ENCODE measurements at places on chromosomes 1 and 21.

DNA sequence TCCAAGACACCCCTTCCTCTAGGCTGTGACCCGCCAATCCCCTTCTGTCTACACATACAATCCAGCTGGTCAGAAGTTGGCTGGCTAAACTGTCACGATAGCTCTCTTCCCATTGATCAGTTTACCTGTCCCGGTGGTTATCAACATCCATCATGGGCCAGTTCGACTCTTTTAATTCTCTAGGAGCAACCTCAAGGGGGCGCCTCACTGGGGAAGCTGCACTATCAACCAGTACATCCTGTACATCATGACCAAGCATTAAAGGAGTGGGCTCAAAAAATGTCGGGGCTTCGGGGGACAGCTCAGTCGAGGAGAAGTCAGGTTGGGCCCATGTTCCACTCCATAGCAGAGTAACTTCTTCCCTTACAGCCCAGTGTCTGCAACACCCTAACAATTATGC is 53.2 kb upstream of the B3GALNT2 start:
- no peak for DNase-seq

DNA sequence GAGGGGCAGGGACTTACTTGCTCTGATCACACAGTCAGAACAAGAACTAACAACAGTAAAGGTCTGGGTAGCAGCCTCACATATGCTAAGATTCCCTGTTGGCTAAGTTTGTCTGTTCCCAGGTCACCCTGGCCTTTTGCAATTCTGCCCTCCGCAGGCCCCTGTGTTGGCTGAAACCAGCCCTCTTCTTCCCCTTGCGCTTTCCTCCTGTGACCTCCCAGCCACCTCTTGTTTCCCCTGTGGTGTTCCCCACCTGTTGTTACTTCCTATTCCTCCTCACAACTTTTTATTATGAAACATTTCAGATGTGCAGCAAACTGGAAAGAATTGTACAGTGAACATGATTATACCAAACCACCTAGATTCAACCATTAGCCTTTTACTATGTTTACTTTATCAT is 23.4 kb downstream of the MAPKAPK2 start:
- no peak for DNase-seq

- DNase-seq, result no peak
Observed at GRCh38 chr1:47875036-47875435, 122.1 kb downstream of the TRABD2B start.

DNA sequence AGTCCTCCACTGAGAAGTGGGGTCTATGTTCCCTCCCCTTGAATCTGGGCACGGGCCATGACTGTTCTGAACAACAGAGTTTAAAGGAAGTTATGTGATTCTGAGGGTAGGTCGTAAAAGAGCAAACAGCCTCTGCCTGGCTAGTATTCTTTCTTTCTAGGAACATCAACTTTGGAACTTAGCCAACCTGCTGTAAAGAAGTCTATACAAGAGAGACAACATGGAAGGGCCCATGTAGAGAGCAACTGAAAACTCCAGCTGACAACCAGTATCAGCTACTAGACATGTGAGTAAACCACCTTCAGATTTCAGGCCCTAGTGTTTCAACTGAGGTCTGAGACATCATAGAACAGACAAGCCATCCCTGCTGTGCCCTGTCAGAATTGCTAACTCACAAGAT is 7.5 kb downstream of the SELENOF start:
- peak; percentile 1 for DNase-seq

DNA sequence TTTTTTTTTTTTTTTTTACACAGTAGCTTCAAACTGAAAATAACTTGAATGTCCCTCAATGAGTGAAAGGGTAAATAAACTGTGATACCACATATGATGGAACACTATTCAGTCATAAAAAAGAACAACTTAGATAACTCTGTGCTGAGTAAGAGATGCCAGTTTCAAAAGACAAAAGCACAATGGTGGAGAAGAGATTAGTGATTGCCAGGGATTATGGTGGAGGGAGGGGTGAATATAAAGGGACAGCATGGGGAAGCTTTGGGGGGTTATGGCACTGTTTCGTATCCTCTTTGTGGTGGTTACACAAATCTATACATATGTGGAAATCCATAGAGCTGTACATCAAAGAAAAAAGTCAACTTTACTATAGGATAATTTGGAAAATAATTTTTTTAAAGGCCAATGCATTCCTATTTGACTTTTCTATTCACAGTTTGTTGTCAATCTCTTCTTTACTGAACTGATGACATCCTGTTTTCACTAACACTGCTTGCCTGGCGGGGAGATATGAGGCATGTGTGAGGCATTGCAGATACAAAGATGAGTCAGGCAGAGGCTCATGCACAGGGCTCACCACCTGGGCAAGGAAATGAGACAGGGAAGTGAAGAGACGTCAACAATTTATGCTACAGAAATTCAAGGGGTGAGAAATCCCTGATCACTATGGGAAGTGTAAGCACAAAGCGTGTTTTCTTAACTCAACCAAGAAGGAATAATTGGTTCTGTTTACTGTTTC is 302.7 kb downstream of the DUSP10 start:
- DNase-seq, result no peak

- DNase-seq, result no peak
Observed at GRCh38 chr1:64499966-64500365, 30.0 kb downstream of the CACHD1 start.

DNA sequence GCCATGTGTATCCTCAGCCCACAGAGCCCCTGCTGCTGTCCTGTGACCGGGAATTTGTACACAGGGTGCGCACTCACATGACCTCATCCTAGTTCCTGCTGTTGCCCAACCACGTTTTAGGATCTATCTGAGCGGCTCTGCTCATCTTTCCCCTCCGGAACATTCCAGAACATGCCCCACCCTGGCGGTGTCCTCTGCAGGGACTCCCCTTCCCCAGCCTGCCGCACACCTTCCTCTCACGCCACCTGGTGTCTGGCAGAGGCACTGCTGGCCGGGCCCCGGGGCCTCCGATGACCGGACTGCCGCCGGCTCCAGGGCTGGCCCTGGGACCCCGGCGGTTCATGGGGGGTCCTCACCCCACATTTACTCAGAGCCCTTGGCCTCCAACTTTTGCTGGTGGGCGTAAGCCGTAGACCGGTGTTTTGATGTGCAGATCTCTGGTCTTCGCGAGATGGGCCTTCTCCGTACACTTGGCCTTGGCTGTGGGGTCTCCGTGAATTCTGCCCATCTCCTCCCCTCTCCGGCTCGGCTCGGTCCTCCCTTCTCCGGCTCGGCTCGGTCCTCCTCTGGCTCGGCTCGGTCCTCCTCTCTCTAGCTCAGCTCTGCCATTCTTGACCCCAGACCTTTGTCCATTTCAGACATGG is 29.5 kb downstream of the ARHGEF16 start:
- DNase-seq, result peak; percentile 8

GRCh38 chr1:60998786-60999185 is 83.6 kb upstream of the NFIA start:
- DNase-seq, result no peak

GRCh38 chr1:58939146-58939545 is 155.3 kb upstream of the JUN start:
- DNase-seq, result no peak

GRCh38 chr21:17250778-17251241 is 262.0 kb upstream of the CXADR start:
- DNase-seq, result peak; percentile 16

- DNase-seq, result no peak
Observed at GRCh38 chr1:51515982-51516648, 3.0 kb downstream of the EPS15 start.

DNA sequence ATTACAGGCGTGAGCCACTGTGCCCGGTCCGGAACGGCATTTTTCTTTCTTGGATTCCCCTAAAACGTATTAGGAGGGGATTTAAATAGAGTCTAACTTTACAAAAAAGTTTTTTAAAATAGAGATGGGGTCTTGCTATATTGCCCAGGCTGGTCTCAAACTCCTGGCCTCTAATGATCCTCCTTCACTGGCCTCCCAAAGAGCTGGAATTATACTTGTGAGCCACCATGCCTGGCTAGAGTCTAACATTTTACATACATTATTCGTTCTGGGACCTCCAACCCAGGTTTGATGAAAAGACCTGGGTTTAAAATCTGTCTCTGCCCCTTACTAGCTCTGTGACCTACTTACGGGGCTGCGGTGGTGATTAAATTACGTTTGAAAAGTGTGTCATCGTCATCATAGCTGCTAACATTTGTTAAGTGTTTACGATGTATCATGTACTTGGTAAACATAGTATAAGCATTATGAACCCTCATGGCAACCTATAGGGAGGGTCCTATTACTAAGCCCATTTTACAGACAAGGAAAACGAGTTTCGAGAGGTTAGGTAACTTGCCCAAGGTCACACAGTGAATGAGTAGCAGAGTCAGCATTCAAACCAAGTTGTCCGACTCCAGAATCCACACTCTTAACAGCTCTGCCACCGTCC is 24.5 kb downstream of the PLEKHM2 start:
- DNase-seq, result no peak

- DNase-seq, result peak; percentile 18
Observed at GRCh38 chr1:6414443-6414844, 5.3 kb downstream of the HES2 start.

DNA sequence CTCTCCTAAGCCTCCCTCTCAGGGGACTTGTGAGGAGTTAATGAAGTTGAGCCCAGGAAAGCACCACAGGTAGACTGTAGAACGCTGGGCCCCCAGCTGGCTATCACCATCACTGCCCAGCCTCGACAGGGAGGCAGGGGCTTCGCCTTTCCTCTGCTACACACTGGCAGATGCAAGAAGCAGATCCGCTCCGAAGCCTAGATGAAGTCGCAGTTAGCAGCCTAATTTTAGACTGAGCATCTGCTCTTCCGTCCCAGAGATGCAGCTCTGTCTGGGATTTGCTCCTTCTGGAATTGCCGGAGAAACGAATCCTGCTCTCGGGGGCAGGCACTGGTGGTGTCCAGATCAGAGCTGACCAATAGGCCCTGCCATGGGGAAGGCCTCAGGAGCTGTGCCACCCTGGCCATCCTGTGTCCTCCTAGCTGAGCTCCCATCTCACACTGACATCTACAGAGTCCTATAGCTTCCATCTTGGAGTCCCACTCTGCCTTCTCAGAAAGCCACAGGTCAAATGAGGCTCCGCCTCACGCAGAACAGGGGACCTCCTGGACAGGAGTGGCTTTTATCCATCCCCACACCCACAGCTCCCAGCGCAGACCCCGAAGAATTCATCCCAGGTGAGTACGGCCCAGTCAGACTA is 186.8 kb upstream of the EDN2 start:
- DNase-seq, result no peak

GRCh38 chr1:173545688-173546087 is 57.2 kb downstream of the SLC9C2 start:
- no peak for DNase-seq

- DNase-seq, result no peak
Observed at GRCh38 chr1:6975331-6976043, 190.2 kb downstream of the CAMTA1 start.

GRCh38 chr1:40798366-40799281 is 15.0 kb downstream of the KCNQ4 start:
- no peak for DNase-seq

- no peak for DNase-seq
Observed at GRCh38 chr1:184541537-184542152, 154.8 kb downstream of the C1orf21 start.

DNA sequence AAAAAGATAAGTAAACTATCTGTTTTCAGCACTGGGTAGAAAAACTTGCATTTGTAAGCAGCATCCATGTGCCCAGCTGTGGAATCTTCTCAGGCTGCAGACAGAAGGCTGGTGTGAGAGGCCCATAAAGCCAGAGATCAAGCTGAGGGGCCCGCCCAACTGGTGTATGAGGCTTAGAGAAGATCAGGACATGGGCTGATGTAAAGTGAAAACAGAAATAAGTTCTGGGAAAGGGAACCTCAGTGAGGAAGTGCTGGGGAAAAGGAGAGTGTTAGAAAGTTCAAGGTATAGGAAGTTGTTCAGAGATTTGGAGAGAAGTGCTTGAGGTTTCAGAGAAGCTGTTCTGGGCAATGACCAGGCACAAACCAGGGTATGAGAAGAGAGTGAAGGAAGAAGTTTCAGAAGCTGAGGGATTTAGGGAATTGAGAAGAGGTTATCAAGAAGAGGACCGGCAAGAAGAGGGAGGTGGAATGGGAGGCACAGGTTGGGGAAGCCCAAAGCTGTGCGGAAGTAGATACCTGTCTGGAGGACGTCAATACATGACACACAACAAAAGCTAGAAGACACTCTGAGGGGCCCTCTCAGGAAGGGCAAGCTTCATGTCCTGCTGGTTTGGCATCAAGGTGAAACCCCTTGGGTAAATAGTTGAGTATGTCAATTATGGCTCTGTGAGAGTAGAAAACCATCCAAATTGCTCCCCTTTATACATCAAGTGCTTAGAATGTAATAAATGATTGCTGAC is 2.7 kb upstream of the CD5L start:
- DNase-seq, result no peak

GRCh38 chr1:77927414-77927813 is 39.0 kb downstream of the NEXN start:
- no peak for DNase-seq

DNA sequence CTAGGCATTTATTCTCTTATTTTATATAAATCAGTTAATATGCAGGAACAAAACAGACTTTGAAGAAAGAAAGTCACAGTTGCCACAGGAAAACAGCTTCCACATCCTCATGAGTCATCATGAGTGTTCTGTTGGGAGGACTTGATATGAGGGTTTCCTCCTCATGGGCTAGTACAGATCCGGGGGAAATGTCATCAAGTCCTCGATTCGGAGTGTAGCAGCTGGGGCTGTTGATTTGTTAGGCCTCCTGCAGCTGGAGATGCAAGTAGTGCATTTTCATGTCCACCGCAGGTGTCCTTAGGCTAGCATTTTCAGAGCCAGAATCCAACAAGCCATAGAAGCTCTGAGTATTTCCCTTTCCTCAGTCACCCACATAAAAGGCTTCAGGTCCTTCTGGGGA is 36.7 kb downstream of the ADAM30 start:
- no peak for DNase-seq

DNA sequence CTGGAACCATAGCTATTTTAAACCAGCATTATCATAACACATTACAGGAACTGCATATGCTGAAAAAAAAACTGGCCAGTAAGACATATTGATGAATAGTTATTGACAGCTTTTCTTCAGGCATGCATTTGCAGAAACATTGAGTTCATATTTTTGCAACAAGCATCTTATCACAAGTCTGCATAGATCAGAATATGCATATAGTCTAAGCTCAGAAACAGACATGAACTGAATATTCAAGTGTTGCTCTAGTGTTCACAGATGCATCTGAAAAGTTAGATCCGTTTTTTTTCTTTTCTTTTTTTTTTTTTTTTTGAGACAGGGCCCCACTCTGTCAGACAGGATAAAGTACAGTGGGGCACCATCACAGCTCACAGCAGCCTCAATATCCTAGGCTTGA is 22.8 kb downstream of the PRMT6 start:
- no peak for DNase-seq

- DNase-seq, result no peak
Observed at GRCh38 chr1:56194701-56195300, 384.6 kb downstream of the PLPP3 start.
